ENCODE measurements at places on chromosomes 12 and 14. TPM values are rescaled to one million over a fixed set of nuclear protein-coding genes. Genes with fewer than 3 reads are reported as not detected.

DNA sequence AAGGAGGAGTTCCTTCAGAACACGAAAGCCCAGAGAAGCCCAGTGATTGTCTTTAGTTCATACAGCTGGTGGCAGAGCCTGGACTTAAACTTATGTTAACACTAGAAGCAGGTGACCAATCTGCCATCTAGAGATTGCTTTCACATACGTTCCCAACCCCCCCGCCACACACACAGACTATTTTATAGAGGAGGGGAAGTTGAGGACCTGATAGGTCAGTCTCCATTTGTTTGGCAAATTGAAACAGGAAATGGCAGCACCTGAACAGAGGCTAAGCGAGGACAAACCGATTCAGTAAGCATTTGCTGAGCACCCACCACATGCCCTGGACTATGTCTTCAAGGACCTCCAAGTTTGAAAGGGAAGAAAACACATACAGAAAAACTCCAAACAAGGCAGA lies 4.8 kb upstream of the PLEKHD1 start:
- no peaks in the 10 kb centered on the region for H3K36me3 ChIP-seq
- H3K4me3 ChIP-seq, result no peak overlapping the region
- peaks cover 30% of the 10 kb centered on the region for H3K27me3 ChIP-seq
- H3K27ac ChIP-seq, result no peak overlapping the region
- H3K4me1 ChIP-seq, result no peaks in the 10 kb centered on the region

- H3K27me3 ChIP-seq, result no peaks in the 10 kb centered on the region
- peaks cover 13% of the 10 kb centered on the region for H3K36me3 ChIP-seq
- H3K4me3 ChIP-seq, result no peak overlapping the region
- DNase-seq, result no peak
- no peak overlapping the region for H3K27ac ChIP-seq
Observed at GRCh38 chr12:122593910-122594309, 66.9 kb downstream of the KNTC1 start.

DNA sequence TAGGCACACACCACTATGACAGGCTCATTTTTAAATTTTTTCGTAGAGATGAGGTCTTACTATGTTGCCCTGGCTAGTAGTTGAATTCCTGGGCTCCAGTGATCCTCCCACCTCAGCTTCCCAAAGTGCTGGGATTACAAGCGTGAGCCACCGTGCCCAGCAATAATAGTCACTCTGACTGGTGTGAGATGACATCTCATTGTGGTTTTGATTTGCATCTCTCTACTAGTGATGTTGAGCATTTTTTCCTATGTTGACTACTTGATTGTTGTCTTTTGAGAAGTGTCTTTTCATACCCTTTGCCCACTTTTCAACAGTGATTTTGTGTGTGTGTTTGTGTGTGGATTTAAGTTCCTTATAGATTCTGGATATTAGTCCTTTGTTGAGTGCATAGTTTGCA lies 26.3 kb downstream of the ATP2A2 start:
- H3K27ac ChIP-seq, result no peak overlapping the region
- no peaks in the 10 kb centered on the region for H3K27me3 ChIP-seq
- DNase-seq, result no peak
- peaks cover 5% of the 10 kb centered on the region for H3K4me1 ChIP-seq

GRCh38 chr14:31541702-31542101 lies 19.5 kb upstream of the NUBPL start:
- H3K36me3 ChIP-seq, result no peaks in the 10 kb centered on the region
- H3K27me3 ChIP-seq, result no peaks in the 10 kb centered on the region
- H3K4me3 ChIP-seq, result no peak overlapping the region
- no peak overlapping the region for H3K27ac ChIP-seq
- no peak for DNase-seq
- no peaks in the 10 kb centered on the region for H3K4me1 ChIP-seq

GRCh38 chr12:95538656-95539055 lies 12.6 kb downstream of the USP44 start:
- no peak overlapping the region for H3K27ac ChIP-seq
- peaks cover 2% of the 10 kb centered on the region for H3K4me1 ChIP-seq
- no peak overlapping the region for H3K4me3 ChIP-seq
- no peak for DNase-seq

DNA sequence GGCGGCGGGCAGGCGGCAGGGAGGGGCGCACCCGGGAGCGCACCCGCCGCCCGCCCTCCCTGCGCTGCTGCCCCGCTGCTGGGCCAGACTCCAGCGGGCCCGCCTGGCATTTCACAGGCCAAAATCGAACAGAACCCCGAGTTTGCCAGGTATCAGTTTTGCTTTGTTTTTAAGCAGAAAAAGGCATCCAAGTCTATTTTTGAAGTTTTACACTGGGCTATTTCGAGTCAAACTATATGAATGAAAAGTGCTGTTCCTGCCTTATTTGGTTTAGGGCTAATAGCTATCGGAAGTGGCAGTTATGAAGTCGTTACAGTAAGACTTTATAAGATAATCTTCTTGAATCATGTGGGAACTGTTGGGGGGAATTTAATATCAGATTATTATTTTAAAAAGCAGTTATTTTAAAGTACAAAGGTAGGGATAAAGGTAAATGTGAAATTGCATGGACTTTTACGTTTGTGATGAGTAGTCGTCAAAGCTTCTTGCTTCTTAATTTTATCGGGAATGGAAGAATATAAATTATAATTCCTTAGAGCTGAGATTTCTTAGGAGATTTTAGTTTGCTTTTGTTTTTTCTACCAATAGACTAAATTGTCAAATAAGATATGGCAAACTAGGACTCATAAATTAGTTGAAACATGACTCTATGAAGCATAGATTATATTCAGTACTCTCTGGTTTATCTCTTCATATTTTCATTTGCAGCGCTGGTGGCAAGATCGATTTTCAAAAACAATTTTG lies 1.1 kb downstream of the MSRB3 start:
- H3K36me3 ChIP-seq, result no peaks in the 10 kb centered on the region
- peak overlapping the region; percentile 77 for H3K4me3 ChIP-seq
- H3K27me3 ChIP-seq, result peaks cover 35% of the 10 kb centered on the region

GRCh38 chr14:92748259-92749016 lies at the start of gene LGMN:
Gene LGMN, minus strand, starts transcription at chr14:92748627. Its CDS starts 15,841 bp downstream, at chr14:92732786.
- no peaks in the 10 kb centered on the region for H3K36me3 ChIP-seq
- peak within 1 kb of the TSS; percentile 88 for H3K27ac ChIP-seq
- no peaks in the 10 kb centered on the region for H3K27me3 ChIP-seq
- peak within 1 kb of the TSS; percentile 82 for H3K4me3 ChIP-seq
- no peaks in the 10 kb centered on the region for H3K4me1 ChIP-seq
- DNase-seq, result peak; percentile 96

- no peak overlapping the region for H3K4me3 ChIP-seq
- H3K36me3 ChIP-seq, result no peaks in the 10 kb centered on the region
- no peaks in the 10 kb centered on the region for H3K27me3 ChIP-seq
Observed at GRCh38 chr12:102756530-102756929, 160.5 kb downstream of the PAH start.

GRCh38 chr14:33972583-33973081 lies 21.8 kb upstream of the EGLN3 start:
- H3K27me3 ChIP-seq, result no peaks in the 10 kb centered on the region
- H3K27ac ChIP-seq, result no peak overlapping the region
- no peak overlapping the region for H3K4me3 ChIP-seq
- no peaks in the 10 kb centered on the region for H3K4me1 ChIP-seq
- DNase-seq, result no peak
- no peaks in the 10 kb centered on the region for H3K36me3 ChIP-seq

GRCh38 chr12:45268672-45269411 lies 52.9 kb downstream of the ANO6 start:
- no peaks in the 10 kb centered on the region for H3K36me3 ChIP-seq
- peaks cover 38% of the 10 kb centered on the region for H3K4me1 ChIP-seq
- no peaks in the 10 kb centered on the region for H3K27me3 ChIP-seq
- peak; percentile 55 for DNase-seq
- no peak overlapping the region for H3K4me3 ChIP-seq

DNA sequence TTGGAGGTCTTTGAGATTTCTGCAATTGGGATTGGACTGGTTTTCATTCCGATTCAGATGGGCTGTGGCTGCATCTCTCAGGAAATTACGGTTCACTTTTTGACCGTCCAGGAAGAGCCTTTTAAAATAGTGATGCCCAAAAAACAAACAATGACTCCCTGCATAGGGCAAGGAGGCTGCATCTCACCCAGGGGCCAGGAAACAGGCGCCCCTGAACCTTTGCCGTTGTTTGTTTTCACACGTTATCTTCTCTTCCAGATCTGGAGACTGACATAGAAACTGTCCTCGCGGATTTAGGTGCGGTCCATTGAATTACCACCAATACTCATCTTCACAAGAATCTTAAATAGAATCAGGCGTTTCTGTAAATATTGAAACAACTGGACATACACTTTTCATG lies 66.0 kb downstream of the FLRT2 start:
- DNase-seq, result no peak
- no peaks in the 10 kb centered on the region for H3K36me3 ChIP-seq
- no peak overlapping the region for H3K4me3 ChIP-seq
- no peak overlapping the region for H3K27ac ChIP-seq

GRCh38 chr12:129827866-129828384 lies 75.9 kb downstream of the TMEM132D start:
- H3K4me1 ChIP-seq, result no peaks in the 10 kb centered on the region
- no peaks in the 10 kb centered on the region for H3K27me3 ChIP-seq
- no peak overlapping the region for H3K4me3 ChIP-seq

GRCh38 chr12:52055731-52056711 lies 4.8 kb downstream of the NR4A1 start:
- DNase-seq, result no peak
- peaks cover 16% of the 10 kb centered on the region for H3K36me3 ChIP-seq
- no peak overlapping the region for H3K27ac ChIP-seq
- H3K4me3 ChIP-seq, result no peak overlapping the region
- H3K4me1 ChIP-seq, result peaks cover 12% of the 10 kb centered on the region

DNA sequence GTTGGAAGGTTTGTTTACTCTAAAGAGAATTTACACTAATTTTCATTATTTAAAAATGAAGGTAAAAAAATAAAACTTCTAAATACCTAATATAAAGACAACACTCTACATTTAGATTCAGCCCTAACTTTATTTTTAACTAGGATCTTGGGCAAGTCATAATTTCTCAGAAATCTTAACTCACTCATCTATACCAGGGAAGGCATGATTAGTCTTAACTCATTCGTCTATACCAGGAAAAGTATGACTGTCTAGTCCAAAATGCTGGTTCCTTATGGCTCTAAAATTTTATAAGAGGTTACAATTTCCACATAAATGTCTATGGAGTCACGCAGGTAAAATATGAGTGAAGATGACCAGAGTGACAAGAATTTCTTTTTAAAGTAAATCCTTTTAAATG lies 52.7 kb upstream of the POC1B start:
- H3K4me1 ChIP-seq, result no peaks in the 10 kb centered on the region
- H3K36me3 ChIP-seq, result no peaks in the 10 kb centered on the region
- H3K27ac ChIP-seq, result no peak overlapping the region
- H3K4me3 ChIP-seq, result no peak overlapping the region
- DNase-seq, result no peak

- H3K27me3 ChIP-seq, result no peaks in the 10 kb centered on the region
- H3K4me1 ChIP-seq, result no peaks in the 10 kb centered on the region
- no peak overlapping the region for H3K27ac ChIP-seq
- peaks cover 16% of the 10 kb centered on the region for H3K36me3 ChIP-seq
- no peak for DNase-seq
- H3K4me3 ChIP-seq, result no peak overlapping the region
Observed at GRCh38 chr14:63454863-63455622, 88.1 kb downstream of the PPP2R5E start.

DNA sequence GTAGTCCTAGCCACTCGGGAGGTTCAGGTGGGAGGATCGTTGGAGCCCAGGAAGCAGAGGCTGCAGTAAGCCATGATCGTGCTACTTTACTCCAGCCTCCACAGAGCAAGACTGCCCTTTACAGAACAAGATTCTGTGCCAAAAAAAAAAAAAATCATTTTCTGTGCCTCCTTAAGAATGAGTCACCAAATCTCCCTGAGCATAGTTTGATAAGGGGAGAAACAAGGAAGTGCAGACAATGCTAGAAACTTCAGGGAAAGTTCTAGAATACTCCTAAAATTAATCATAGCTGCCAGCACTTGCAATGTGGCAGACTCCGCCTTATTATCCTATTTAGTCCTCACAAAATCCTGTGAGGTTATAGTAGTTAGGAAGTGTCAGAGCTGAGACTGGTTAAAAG lies 74.5 kb downstream of the KCNK10 start:
- DNase-seq, result no peak
- no peak overlapping the region for H3K4me3 ChIP-seq
- H3K27me3 ChIP-seq, result no peaks in the 10 kb centered on the region
- H3K4me1 ChIP-seq, result no peaks in the 10 kb centered on the region
- H3K27ac ChIP-seq, result no peak overlapping the region
- no peaks in the 10 kb centered on the region for H3K36me3 ChIP-seq

DNA sequence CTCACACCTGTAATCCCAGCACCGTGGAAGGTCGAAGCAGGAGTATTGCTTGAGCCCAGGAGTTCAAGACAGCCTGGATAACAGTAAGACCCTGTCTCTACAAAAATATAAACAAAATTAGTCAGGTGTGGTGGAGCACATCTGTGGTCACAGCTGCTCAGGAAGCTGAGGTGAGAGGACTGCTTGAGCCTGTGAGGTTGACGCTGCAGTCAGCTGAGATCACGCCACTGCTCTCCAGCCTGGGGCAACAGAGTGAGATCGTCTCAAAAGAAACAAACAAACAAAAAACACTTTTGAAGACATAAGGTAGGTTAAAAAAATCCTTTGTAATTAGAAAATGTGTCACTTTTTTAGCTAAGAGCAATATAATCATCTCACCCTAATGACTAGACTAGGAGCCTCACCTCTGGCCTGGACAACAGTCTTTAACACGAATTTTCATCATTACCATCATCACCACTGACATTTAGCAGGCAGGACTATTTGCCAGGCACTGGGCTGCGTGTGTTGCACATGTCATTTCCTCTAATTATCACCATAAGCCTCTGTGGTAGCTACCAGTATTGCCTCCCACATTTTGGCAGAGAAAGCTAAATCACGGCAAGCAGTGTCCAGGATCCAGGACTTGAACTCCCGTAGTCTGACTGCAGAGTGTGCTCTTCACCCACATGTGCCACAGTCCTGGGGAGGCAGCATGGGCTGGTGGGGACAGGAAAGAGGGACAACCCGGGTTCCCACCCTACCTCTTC lies 4.6 kb upstream of the SYCP3 start:
- no peaks in the 10 kb centered on the region for H3K27me3 ChIP-seq
- peaks cover 5% of the 10 kb centered on the region for H3K4me1 ChIP-seq
- H3K27ac ChIP-seq, result no peak overlapping the region
- H3K36me3 ChIP-seq, result peaks cover 67% of the 10 kb centered on the region

The DPPA3 gene
- not detected for polyA plus RNA-seq

The LALBA gene
- polyA plus RNA-seq, result not detected

The SHMT2 gene
- 66.3 TPM for polyA plus RNA-seq

The CD4 gene
- 17.4 TPM for polyA plus RNA-seq

The AICDA gene
- 1.0 TPM for polyA plus RNA-seq

The GALNT8 gene
- 19.5 TPM for polyA plus RNA-seq

The SLC6A15 gene
- polyA plus RNA-seq, result 1.8 TPM

The SYNJ2BP gene
- polyA plus RNA-seq, result 42.5 TPM

The GDF3 gene
- 0.27 TPM for polyA plus RNA-seq

The DENND5B gene
- 32.3 TPM for polyA plus RNA-seq

The PRH2 gene
- polyA plus RNA-seq, result 0.55 TPM

The HOXC6 gene
- polyA plus RNA-seq, result 13.6 TPM

The TMEM229B gene
- 11.9 TPM for polyA plus RNA-seq

The BIN2 gene
- 7.0 TPM for polyA plus RNA-seq
